ENCODE measurements at places on chromosomes 6 and 20. TPM values are rescaled to one million over a fixed set of nuclear protein-coding genes. Genes with fewer than 3 reads are reported as not detected.

Gene TSPYL4
- total RNA-seq, result 2.1 TPM

Gene DEFB123
- total RNA-seq, result not detected

- no peak for DNase-seq
These were observed 79.6 kb upstream of the MAP3K4 start for GRCh38 chr6:160911949-160912348.

DNA sequence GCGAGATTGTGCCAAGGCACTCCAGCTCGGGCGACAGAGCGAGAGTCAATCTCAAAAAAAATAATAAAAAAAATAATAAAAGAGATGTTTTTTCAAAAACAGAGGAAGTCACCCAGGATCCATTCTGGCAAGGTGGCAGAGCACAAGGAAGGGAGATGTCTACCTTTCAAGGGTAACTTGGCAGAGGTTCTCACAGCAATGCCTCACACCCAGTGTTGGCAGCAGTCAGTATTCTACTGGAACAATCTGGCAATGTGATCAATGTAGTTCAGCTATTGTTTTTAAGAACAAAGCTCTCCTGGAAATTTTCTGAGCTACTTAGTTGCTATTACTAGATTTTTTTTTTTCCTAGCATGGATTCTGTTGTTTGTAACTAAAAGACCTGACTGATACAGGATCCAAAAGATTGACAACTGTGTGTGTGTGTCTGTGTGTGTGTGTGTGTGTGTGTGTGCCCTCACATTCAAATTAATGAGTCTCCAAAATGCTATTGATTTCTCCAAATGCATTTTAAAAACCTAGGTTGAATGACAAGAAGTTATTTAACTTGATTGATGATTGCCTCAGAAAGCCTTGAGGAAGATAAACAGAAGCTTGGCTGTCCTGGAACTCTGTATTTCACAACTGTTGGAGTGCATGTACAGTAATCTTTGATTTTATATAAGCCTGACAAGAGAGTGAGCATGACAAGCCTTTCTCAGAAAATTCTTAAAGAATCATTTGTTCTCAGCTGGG lies 114.1 kb upstream of the RREB1 start:
- DNase-seq, result no peak

GRCh38 chr6:148954934-148955333 lies 208.1 kb downstream of the UST start:
- DNase-seq, result no peak

DNA sequence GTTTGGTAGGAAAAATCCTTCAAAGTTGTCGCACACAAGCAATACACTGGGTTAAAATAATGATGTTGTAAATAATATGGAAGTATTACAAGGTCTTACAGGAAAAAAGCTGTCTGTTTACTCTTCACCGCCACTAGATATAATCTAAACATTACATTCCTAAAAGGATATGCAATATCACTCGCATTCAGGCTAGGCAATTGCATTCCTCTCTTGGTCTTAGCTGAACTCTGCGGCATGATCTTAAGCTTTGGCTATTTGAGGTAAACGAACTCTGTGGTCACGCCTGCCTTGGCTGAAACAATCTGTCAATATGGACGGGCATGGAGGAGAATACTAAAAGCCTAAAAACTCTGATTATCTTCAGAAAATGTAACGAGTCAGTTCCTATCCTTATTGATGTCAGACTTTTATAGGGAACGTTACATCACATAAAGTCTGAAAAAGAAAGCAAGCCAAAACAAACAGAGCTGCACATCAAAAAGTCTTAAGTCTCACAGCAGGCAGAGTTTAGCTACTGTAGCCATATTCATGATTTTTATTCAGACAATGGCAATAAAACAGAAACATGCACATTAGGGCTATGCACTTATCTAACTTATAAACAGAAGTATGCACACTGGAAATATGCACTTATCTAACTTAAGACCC lies 30.8 kb upstream of the FILIP1 start:
- peak; percentile 70 for DNase-seq

- DNase-seq, result peak; percentile 26
These were observed 24.0 kb downstream of the HBS1L start for GRCh38 chr6:135030532-135031178.

GRCh38 chr20:63497946-63498935 lies 642 bp downstream of the EEF1A2 start:
- DNase-seq, result peak; percentile 22

DNA sequence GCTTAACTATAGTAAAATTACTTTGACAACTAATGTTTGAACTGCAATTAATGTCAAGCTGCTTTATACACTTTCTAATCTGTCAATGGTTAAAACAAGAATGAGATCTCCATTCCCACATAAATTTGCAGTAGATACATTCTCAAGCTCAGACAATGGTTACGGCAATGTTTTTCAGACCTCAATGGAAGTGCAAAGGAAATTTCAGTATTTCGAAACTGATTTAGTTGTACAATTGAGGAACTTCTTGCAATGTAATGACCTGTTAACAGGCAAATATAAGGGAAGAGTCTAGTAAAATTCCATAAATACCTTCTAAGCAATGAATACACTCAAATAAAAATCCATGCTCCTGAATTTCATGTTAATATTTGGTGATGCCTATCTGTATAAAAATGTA lies 94.7 kb downstream of the ADTRP start:
- DNase-seq, result no peak

DNA sequence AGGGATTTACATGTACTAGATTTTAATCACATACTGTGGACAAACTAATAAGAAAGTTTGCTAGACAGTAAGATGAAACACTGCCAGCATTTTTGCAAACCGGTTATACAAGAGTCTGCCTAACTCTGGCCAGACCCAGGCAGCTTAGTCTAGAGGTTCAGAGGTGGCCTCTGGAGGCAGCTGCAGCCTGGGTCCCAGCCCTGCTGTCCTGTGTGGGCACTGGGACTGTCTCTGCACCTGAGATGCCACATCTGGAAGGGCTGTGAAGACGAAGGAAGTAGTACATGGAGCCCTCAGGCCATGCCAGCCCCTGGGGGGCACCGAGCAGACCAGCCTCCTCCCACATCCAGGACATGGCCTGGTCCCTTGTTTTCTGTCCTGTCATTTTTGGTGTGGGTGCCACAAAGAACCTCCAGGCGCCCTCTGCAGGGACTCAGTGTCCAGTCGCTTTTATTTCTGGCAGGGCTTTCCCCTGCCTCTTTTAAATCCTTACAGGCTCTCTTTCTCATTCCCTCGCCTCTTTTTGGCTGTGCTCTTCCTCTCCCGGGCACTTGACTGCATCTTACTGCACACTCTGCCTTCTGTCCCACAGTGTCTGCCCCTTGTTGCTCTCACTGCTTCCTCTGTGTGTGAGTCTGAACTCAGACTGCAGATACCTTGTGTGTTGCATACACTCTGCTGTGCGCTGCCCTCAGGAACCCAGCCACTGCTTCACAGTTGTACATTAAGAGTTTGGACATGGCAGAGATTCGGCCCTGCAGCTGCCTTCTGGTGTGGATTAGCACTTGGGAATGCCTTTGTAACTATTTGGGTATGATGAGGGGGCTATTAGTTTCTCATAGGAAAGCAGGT lies 216.7 kb downstream of the ZDHHC14 start:
- peak; percentile 22 for DNase-seq

Gene COL12A1
- 11.3 TPM for total RNA-seq

GRCh38 chr20:9397928-9398327 lies 116.5 kb upstream of the LAMP5 start:
- no peak for DNase-seq

DNA sequence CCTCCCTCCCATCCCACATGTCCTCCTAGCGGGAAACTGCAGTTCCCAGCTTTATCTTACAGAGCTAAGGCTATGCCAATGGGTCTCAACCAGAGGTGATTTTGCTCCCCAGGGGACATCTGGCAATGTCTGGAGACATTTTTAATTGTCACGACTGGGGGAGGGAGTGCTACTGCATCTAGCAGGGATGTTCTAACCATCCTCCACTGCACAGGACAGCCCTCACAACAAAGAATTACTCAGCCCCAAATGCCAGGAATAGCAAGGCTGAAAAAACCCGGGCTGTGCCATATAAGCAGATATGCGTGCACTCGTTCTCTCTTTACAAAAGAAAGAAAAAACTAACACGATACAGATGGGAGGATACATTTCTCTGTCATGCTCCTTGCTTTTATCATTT lies 8.5 kb downstream of the MRPS18A start:
- no peak for DNase-seq

DNA sequence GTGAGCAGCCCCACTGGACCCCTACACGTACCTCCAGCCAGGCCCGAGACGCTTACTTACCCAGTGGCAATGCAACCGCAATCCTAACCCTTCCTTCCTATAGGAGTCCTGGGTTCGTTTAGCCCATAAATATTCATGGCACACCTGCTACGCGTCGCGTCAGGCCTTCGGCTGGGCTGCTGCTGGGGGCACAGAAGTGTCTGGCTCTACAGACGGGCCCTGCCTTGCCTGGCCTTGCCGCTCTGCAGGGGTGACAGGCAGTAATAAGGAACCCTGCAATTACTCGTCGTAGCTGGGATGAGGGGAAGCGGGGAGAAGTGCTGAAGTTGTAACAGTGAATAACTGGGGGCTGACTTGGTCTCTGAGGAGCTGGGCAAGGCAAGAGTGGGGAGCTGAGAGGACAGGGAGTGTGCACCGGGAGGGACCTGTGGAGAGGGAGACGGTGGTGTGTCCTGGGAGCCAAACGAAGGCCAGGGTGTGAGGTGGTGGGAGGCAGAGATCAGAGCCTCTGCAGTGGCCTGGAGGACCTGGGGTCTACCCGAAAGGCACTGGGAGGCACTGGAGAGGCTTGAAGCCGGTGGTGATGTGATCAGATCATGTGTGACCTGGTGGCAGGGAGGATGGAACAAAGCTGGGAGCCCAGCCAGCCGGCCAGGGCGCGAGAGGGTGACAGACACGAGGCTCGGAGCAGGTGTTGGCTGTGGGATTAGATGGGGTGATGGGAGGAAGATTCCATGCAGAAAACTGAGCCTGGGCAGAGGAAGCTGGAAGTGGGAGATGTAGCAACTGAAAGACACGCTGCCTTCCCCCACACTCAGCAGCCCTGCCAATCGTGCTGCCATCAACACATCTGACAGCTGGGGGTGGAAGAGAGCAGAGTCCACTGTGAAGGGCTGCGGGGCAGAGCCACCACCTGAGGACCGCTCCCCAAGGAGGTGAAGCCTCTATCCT lies 36.4 kb downstream of the PSMG4 start:
- DNase-seq, result no peak

DNA sequence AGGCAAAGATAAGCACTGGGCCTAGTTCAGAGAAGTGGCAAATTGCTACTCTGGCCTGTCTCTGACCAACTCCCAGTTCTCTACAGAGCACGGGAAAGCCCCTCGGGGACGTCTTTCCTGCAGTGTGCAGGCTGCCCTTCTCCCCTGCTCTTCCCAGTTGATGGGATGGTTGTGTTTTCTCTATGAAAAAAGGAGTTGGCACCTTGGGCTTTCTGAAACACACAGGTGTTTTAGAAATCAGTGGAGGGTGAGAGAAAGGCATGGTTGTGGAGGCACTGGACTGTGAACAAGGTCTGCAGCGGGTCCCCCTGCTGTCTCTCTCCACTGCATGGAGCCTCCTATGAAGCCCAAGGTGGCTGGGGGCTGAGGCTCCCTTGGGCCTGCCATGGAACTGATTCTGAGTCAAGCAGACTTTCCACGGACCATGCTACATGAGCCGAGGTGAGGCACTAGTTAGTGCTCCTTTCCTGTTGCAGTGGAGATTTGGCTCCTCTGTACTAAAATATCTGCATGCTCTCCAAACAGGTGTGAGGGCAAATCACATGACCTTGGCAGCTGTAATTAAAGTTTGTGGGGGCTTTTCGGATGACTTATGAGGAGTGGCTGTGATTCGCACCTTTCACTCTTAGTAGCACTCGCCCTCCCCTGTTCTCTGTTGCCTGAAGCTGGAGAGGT lies 16.3 kb downstream of the GTSF1L start:
- DNase-seq, result no peak

- DNase-seq, result peak; percentile 30
These were observed 204.7 kb upstream of the SULF2 start for GRCh38 chr20:47989957-47990356.

Gene ZNF341
- 0.64 TPM for total RNA-seq

Gene TUBB2A
- total RNA-seq, result 25.3 TPM

All from bronchial epithelial cell (primary cell).